ENCODE measurements at places on chromosomes 11 and 22.

DNA sequence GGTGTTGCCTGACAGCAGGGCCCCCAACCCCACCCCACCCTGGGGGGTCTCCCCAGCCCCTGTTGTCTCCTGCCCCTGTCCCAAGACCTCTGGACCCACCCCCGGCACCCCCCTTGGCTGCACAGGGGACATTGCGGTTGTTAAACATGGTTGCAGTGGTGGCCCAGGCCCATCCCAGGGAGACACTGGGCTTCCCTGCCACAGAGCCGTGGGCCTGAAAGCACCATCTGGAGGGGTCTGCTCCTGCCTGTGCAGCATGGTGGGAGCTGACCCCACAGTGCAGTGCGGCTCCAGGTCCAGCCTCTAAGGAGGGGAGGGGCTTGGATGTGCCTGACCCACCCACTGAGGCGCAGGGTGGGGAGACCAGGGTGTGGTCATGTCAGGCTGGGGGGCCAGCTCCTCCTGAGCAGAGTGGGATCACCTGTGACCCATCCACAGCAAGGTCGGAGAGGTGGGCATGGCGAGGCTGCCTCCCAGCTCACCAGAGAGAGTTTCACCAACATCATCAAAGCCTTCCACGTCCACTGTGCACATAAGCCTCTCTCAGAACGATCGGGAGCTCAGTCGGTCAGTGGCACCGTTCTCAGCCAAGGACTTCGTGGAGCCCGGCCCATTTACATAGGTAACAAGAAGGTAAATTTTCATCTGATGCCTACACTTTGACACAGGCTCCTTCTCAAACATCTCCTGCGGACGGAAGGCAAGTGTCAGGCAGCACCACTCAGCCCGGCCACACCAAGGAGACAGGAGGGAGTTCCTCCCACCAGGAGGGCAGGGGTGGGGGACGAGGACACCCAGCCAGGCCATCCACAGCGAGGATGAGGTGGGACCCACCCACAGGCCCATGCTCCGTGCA is 201.1 kb downstream of the BRD1 start:
- DNase-seq: no peak

DNA sequence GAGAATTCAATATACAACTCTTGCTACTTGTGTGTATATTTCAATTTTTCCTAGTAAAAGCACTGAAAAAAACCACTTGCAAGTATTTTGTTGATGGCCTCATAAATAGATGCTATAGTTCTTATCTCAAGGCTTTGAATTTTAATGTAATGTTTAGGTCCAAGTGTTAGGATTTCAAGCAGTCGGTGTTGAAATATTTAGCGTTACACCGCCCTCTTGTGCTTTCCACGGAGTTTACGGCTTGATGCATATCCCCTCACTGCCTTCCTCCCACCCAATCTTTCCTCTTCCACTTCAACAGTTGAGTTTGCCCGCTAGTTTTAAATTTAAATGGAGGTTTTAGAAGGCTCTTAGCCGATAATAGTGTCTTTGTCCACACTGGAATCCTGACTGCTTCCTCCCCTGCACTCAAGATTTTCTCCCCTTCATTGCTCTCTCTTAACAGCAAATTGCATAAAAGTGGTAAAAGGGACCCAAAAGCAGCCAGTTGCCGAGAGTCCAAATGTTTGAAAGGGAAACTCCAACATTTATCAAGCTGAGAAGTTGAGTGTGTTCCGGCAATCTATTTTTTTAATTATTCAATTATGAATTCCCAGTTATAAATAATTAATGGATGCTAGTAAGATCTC is 25.9 kb upstream of the HTATIP2 start:
- no peak for DNase-seq

DNA sequence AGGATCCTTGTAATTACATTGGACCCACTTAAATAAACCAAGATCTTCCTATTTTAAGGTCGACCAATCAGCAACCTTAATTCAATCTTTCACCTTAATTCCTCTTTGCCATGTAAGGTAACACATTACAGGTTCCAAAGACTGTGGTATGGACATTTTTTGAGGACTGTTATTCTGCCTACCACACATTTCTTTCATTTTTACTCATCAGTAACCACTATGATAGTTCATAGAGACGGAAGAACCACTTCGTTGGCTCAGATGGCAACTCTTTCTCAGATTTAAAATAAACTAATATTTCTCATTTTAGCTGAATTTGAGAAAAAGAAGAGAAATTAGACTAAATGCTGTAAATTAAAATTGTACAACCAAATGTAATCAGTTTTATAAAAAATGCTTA is 96.3 kb downstream of the PAX6 start:
- DNase-seq: no peak

GRCh38 chr11:111554532-111554931 is 14.0 kb downstream of the LAYN start:
- DNase-seq: no peak

GRCh38 chr22:33160525-33160924 is 102.3 kb upstream of the SYN3 start:
- no peak for DNase-seq

GRCh38 chr22:50640857-50641647 is 13.1 kb upstream of the ARSA start:
- DNase-seq: no peak

DNA sequence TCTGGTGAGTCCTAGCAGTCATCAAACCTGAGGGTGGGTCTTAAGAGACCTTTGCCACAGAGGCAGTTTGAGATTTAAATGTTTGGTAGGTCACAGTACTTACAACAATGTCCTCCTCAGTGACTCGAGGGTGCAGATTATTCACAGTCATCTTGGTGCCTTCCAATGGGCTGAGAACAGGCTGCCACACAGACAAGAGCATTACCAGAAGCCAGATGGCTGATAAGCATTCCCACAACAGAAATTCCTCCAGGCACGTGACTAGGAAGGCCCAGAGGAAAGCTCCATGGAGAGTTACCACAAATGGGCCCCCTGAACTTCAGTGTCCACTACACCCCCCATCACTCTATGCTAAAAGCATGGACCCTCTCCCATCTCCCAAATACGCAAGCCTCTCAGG is 19.2 kb downstream of the POLDIP3 start:
- no peak for DNase-seq

DNA sequence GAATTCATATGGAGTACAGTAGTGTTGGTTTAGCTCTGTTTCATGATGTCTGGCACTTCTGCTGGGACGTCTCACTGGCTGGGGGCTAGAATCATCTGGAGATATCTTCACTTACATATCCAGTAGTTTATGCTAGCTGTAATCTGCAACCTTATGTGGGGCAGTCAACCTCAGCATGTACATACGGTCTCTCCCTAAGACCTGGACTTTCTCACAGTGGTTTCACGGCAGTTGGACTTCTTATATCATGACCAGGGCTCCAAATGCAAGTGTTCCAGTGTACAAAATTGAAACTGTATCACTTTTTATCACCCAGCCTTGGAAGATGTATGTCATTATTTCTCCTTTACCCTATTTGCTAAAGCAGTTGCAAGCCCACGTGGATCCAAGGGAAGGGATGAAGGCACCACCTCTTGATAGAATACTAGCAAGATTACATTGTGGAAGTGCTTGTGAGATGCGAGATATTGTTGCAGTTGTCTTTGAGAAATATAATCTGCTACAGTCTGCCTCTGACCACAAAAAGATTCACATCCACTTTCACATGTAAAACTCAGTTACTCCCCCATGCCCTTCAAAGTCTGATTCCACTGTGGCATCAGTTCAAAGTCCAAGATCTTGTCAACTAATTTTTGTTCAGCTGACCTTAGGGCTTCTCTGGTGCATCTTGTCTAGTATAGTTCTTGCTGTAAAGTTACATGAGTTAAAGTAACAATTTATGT is 316.6 kb upstream of the NCAM1 start:
- no peak for DNase-seq

Measured in smooth muscle cell of the brain vasculature (primary cell).